ENCODE measurements at places on chromosomes 13 and 19. TPM values are rescaled to one million over a fixed set of nuclear protein-coding genes. Genes with fewer than 3 reads are reported as not detected.
A peak's percentile ranks its signal among the peaks of the same experiment; 100 is the strongest.

SGCG gene
- total RNA-seq, result 0.15 TPM

TINCR gene
- total RNA-seq, result 6.1 TPM

KLK12 gene
- total RNA-seq, result not detected

GRCh38 chr13:73060251-73061160 is 1.7 kb downstream of the KLF5 start:
- peaks cover 55% of the 10 kb centered on the region for H3K4me1 ChIP-seq
- H3K36me3 ChIP-seq, result peaks cover 11% of the 10 kb centered on the region
- H3K4me3 ChIP-seq, result peak overlapping the region; percentile 75
- H3K27ac ChIP-seq, result peak overlapping the region; percentile 83

GRCh38 chr19:2187159-2187558 is 23.4 kb downstream of the DOT1L start:
- H3K36me3 ChIP-seq, result peaks cover 45% of the 10 kb centered on the region
- no peak overlapping the region for H3K27ac ChIP-seq
- H3K4me1 ChIP-seq, result no peaks in the 10 kb centered on the region
- H3K4me3 ChIP-seq, result no peak overlapping the region
- DNase-seq, result no peak
- H3K27me3 ChIP-seq, result no peaks in the 10 kb centered on the region

GRCh38 chr13:93225610-93226009 is 997 bp upstream of the GPC6 start:
- H3K4me1 ChIP-seq, result no peaks in the 10 kb centered on the region
- no peak overlapping the region for H3K27ac ChIP-seq
- H3K4me3 ChIP-seq, result no peak overlapping the region

GRCh38 chr13:74443631-74444030 is 309.4 kb upstream of the KLF12 start:
- H3K27ac ChIP-seq, result no peak overlapping the region
- H3K27me3 ChIP-seq, result no peaks in the 10 kb centered on the region
- H3K4me3 ChIP-seq, result no peak overlapping the region
- H3K36me3 ChIP-seq, result no peaks in the 10 kb centered on the region

Data from HCT116 (cell line).